ENCODE measurements at places on chromosomes 12 and 14. TPM values are rescaled to one million over a fixed set of nuclear protein-coding genes. Genes with fewer than 3 reads are reported as not detected.

GRCh38 chr14:100526632-100527031 lies 60.6 kb downstream of the BEGAIN start:
- DNase-seq = peak; percentile 39

DNA sequence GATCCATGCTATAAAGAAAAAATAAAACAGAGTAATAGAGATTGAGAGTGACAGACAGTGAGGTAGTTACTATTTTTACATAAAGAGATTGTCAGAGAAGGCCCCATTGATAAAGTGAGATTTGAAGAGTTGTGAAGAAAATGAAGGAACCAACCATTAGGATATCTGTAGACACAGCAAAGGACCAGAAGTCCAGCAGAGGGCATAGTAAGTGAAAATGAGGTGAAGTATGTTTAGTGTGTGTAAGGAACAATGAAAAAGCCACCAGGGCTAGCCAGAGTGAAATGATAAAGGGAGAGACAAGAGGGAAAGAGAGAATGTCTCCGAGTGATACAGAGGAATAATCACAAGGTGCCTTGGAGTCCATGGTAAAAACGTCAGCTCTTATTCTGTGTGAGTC lies 411.0 kb downstream of the NELL2 start:
- no peak for DNase-seq

The ANKRD13A gene
- total RNA-seq = 41.1 TPM

GRCh38 chr14:64737391-64738280 lies 33.4 kb downstream of the PLEKHG3 start:
- no peak for DNase-seq

The RGS6 gene
- 0.60 TPM for total RNA-seq

DNA sequence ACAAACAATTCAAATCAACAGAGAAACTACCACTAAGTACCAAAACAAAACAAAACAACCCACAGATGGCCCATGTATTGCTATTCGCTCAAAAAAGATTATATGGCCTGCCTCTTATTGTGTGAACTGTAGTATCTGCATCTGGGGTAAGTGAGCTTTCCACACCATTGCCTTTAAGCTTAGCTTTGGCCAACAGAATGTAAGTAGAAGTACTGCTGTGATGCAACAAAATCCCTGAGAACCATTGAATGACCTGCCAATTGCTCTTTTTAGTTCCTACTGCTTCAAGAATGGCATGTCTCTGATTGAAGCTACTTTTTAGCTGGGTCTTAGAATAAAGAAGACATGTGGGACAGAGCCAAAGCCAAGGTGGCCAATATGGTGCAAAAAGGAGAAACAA lies 32.5 kb downstream of the PPFIA2 start:
- no peak for DNase-seq

GRCh38 chr12:5582541-5582940 lies 150.6 kb downstream of the NTF3 start:
- DNase-seq = no peak

The FOXN4 gene
- not detected for total RNA-seq

DNA sequence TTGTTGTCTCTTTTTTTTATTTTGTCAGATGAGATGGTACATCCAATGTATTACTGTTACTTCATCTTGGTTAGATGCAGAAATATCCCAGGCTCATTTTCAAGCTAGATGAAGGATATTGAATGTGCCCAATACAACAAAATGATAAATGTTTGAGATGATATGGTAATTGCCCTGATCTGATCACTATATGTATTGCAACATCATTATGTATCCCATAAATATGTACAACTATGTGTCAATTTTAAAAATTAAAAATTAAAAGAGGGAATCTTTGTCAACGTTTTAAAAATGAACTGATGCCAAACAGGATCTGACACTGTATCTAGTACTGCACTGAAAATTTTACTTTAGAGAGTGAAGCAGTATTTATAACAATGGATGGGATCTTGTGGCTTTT lies 78.5 kb downstream of the PPM1H start:
- no peak for DNase-seq

- DNase-seq = no peak
Measured at GRCh38 chr12:88553941-88554658, 26.2 kb downstream of the KITLG start.

GRCh38 chr14:54132496-54132895 lies 175.9 kb upstream of the BMP4 start:
- DNase-seq = no peak

The TAS2R43 gene
- 0.42 TPM for total RNA-seq

The CLEC4A gene
- total RNA-seq = 0.42 TPM

The VRTN gene
- total RNA-seq = not detected

GRCh38 chr12:55721601-55722213 lies 1.5 kb downstream of the RDH5 start:
- DNase-seq = no peak

- no peak for DNase-seq
Measured at GRCh38 chr14:32998433-32998832, 59.8 kb downstream of the NPAS3 start.

DNA sequence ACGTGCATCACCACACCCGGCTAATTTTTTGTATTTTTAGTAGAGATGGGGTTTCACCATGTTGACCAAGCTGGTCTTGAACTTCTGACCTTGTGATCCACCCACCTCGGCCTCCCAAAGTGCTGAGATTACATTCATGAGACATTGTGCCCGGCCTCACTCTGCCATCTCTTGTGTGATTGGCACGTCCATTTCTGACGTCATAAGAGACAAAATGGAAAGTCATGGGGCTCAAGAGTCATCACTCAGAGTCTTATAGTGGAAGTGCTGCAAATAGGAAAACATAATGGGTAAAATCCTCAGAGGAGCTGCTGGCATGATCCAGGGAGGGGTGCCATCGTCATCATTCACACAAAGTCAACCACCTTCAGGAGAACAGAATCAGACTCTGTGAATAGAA lies 54.2 kb upstream of the GPATCH2L start:
- DNase-seq = no peak

DNA sequence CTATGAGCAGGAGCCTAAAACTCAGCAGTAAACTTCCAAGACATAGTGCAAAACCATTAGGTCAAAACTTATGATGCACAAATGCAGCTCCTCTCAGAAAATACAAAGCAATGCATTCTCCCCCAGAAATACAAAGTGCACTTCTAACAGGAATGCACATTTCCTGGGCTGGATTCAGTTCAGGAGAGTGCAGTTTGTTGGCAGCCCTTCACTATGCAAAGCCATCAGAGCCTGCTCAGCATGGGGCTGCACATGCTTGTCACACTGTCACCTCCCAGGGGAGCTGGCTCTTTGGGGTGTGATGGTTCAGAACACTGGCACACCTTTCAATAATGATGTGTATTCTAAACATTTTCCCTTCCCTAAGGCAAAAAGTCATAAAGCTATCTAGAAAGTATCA lies 110.4 kb downstream of the KCNK10 start:
- DNase-seq = no peak

- DNase-seq = no peak
Measured at GRCh38 chr14:56131004-56131864, 13.0 kb downstream of the PELI2 start.

GRCh38 chr14:58368956-58369355 lies 26.8 kb upstream of the TOMM20L start:
- DNase-seq = no peak

DNA sequence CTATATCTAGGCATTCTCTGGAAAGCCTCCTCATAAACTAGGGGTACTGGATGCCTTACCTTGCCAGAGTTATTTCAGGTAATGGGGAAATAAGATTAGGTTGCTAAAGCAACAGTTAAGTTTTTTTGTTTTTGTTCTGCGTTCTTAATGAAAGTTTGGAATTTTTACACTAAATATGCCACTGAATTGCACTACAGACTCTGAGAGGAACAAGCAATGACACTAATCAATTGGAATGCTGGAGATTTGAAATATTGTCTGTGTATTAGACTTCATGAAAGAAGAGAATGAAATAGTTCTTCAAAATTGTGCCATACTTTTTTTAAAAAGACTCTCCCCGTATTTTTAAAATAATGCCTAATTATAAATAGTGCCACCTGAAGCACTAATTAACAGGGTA lies 287.8 kb downstream of the NAV3 start:
- DNase-seq = no peak

GRCh38 chr12:98763656-98764055 lies 118.6 kb downstream of the APAF1 start:
- DNase-seq = no peak

- no peak for DNase-seq
Measured at GRCh38 chr14:53715193-53715721, 241.4 kb downstream of the BMP4 start.

DNA sequence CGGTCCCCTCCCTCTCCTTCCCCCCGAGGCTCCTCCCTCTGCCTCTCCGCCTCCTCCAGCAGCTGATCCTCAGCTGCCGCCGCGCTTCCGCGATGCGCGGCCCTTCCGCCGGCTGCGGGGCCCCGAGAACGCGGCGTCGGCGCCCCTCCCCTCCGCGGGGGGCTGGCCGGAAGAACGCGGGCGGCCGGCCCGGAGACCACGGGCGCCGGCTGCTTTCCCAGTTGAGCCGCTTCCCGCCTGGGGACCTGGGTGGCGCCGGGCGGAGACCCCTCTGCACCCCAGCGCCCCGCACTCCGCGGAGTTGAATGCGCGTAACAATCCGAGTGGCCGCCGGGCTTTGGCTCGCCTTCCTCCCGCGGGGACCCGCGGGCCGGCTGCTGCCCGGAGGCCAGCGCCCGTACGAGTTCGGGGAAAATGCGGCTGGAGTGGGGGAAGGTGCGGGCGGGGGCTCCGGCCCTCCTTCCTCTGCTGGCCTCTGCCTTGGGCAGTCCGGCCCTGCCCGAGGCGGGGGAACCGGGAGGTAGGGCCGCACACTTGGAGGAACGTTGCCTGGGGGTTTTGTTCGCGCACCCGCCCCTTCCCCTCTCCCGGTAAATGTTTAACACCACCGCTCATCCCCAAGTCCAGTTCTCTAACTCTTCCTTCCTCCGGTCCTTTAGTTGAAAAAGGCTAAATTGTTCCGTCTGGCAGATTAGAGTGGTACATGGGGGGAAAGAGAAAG lies 393 bp upstream of the DCAF5 start:
- DNase-seq = peak; percentile 93

The MBD6 gene
- 49.0 TPM for total RNA-seq

- no peak for DNase-seq
Measured at GRCh38 chr12:49105504-49106084, 5.1 kb downstream of the LMBR1L start.

Measured in CD8-positive, alpha-beta memory T cell (primary cell).